ENCODE measurements at places on chromosomes 5 and 9.
A peak's percentile ranks its signal among the peaks of the same experiment; 100 is the strongest.

- DNase-seq = peak; percentile 64
Measured at GRCh38 chr9:132169672-132170392, 8.0 kb downstream of the NTNG2 start.

DNA sequence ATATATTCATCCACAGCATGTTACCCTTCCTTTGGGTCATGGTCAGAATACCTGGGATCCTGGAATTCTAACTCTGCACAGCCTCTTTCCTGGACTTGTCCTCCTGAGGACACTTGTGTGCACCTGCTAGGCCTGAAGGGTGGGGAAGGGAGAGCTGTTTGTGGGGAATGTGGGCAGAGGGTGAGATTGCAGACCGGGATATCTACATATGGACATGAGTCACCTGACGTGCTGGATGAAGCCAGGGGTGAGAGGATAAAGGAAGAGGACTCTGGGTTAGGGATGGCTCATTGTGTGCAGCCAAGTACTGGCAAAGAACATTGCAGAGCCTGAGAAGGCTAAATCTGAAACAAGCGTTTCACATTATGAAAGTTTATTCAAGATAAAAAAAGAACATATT lies 241.4 kb upstream of the RPS23 start:
- DNase-seq = no peak

DNA sequence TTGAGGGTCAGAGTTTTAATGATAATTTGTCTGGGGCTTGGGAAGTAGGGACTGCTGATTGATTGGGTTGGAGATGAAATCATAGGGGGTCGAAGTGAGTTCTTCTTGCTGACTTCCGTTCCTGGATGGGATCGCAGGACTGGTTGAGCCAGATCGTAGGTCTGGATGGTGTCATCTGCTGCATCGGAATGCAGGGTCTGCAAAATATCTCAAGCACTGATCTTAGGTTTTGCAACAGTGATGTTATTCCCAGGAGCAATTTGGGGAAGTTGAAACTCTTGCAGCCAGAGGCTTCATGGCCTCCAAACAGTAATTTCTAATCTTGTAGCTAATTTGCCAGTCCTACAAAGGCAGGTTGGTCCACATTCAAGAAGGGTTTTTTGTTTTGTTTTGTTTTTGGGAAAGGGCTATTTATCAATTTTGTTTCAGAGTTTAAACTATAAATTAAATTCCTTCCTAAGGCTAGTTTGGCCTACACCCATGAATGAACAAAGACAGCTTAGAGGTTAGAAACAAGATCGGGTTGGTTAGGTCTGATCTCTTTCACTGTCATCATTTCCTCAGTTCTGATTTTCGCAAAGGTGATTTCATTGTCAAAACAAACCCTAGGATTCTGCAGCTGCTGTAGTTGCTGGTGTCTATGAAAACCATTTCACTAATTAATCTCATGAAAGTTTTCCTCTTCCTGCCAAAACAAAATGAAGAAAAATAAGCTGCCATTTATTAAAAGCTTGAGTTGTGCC lies 388.0 kb downstream of the TMEM232 start:
- DNase-seq = no peak

- DNase-seq = no peak
Measured at GRCh38 chr9:14058325-14058688, 255.6 kb downstream of the NFIB start.

DNA sequence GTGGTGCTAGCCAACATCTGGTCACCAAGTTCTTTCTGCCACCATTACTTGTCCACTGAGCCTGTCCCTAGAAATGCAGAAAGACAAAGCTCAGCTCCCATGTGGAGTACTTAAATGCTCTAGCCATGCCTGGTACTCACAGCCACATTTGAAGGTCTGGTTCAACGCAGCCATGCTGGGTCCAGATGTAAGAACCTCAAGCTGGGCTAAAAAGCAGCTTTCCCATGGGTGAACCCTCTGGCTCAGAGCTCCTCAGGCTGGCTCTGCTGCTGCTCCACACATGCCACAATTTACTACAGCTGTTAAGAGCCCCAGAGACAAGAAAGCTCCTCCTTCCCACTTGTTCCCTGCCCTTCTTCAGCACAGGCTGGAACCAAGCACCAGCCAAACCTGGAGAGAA lies 97.1 kb upstream of the LRRTM2 start:
- DNase-seq = no peak

GRCh38 chr5:134555223-134555889 lies 29.9 kb downstream of the JADE2 start:
- no peak for DNase-seq

- no peak for DNase-seq
Measured at GRCh38 chr5:88732181-88732633, 150.8 kb downstream of the MEF2C start.

GRCh38 chr5:81719743-81720345 lies 31.1 kb downstream of the SSBP2 start:
- no peak for DNase-seq

DNA sequence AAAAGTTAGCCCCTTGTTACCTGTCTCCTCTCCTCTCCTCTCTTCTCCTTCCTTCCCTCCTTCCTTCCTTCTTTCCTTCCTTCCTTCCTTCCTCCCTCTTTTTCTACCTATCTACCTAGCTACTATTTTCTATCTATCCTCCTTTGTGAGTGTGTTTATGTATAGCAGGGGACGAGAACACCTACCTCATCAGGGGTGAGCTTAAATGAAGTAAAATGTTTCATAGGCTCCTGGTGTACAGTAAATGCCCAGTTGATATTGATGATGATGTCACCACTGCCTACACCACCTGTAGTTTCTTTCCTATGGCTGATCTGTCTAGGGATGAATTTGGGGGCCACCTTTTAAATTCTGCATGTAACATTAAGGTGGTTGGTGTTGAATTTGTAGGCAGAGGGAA lies 4.3 kb downstream of the SPIN1 start:
- no peak for DNase-seq

DNA sequence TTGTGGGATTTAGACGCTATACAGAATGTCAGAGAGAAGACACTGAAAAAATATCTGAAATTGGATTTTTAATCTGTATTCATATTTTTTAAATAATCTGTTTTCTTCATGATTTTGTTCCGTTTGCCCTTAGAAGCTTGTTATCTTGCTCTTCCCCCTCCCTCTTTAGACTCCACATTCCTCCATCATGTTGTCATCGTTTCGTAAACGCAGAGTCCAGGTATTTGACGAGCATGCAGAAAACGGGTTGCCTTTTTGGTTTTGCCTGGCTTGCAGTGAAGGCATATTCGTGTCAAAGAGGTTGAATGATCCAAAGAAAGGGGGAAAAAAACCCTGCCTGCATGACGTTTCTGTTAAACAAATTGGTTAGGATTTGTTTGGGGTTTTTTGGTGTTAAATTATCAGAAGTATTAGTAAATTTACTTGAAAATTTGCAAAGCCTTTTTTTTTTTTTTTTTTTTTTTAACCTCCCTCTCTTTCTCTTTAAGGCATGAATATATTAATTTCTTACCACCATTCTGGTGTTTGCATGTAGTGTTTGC lies 2.9 kb downstream of the SPTAN1 start:
- DNase-seq = no peak

GRCh38 chr9:90927496-90927895 lies 125.9 kb downstream of the SYK start:
- no peak for DNase-seq

DNA sequence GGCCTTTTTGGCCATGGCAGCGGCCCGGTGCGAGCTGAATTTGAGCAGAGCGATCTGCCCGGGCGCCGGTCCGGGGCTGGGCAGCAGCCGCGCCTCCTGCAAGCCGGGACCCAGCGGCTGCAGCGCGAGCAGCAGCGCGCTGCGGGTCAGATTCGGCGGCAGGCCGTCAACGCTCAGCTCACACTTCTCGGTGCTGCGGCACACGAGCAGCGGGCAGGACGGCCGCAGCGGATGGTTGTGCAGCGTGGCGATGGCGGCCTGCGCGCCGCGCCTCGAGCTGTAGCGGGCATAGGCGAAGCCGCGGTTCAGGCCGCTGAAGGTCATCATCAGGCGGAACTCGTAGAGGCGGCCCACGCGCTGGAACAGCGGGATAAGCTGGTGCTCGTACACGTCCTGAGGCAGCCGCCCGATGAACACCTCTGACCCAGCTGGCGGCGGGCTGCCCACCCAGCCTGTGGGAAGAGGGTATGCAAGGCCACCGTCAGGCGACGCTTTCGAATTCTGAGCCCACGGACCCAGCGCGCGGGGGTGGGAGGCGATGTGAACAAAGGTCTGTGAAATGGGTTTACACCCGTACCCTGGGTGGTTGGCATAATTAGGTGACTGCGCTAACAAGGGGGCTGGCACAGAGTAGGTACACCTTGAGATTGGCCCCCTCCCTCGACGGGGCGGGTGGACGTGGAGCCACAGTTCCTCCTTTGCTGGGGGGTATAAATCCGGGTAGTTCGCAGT lies 755 bp downstream of the DND1 start:
- DNase-seq = no peak

Measured in activated CD8-positive, alpha-beta memory T cell treated with anti-CD3 and anti-CD28 coated beads, Interleukin-2, amount 50 U/mL, for 4 hours (primary cell).